ENCODE measurements at places on chromosomes 1 and 21. TPM values are rescaled to one million over a fixed set of nuclear protein-coding genes. Genes with fewer than 3 reads are reported as not detected.

Gene SH2D1B
- not detected for total RNA-seq

DNA sequence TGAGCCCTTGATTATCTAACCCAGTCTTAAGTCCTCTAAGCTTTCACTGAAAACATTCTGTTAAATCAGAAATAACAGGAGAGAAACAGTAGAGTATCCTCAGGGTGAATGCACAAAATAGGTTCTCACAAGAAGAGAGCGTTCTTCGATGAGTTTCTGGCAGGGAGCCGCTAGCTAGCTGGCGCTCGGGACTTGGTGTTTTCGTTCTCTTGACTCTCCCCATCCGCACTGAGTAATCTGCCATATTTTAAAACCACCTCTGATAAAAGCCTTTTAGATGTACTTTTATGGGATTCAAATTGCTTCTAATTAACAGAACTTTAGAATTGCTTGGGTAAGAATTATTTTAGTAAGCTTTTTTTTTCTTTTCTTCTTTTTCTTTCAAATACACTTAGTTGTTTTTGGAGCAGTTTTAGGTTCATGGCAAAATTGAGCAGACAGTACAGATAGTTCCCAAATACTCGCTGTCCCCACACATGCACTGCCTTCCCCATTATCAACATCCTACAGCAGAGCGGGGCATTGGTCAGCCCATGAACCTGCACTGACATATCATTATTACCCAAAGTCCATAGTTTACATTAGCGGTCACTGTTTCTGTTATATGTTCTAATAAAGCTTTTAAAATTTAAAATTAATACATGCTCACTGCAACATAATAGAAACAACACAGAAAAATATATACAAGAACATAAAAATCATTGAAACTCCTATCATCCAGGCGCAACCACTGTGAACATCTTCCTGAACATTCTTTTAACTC, 35.4 kb downstream of the PRDM2 start:
- no peak for DNase-seq

GRCh38 chr1:95002540-95003432, 70.0 kb downstream of the ALG14 start:
- no peak for DNase-seq

DNA sequence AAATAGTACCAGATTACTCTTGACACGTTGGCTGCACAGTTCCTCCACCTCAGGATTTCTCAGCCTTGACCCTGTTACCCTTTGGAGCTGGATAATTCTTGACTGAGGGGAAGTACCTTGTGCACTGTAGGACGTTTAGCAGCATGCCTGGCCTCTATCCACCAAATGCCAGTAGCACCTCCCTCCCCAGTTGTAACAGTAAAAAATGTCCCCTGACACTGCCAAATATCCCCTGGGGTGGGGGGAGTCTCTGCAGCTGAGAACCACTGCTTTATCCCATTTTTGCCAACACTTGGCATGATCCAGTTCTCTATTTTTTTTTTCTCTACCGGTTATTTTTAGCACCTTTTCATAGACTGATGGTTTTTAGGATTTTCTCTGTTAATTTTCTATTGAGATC, 34.0 kb downstream of the C1orf198 start:
- DNase-seq, result no peak

Gene AADACL4
- total RNA-seq, result not detected

Gene PCP4L1
- not detected for total RNA-seq

Gene FCER1A
- not detected for total RNA-seq

DNA sequence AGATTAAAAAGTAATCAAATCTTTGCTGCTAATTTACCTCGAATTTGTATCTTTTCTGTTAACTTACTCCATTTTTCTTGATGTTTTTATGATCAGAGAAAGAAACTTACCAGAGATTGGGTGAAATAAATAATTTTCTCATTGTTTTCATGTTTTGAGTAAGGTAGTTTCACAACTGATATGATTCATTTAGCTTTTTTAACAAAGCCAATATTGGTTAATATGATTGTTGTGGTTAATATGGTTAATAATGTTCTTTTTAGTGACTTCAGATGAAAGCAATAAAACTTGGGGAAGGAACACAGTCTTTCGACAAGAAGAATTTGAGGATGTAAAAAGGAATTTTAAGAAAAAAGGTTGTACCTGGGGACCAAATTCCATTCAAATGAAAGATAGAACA, 48.1 kb downstream of the MAP3K21 start:
- no peak for DNase-seq

Gene LPAR3
- total RNA-seq, result 0.97 TPM

Gene ROR1
- 0.22 TPM for total RNA-seq

GRCh38 chr1:28887835-28888682, 26.3 kb upstream of the EPB41 start:
- no peak for DNase-seq

- no peak for DNase-seq
These were observed 100.2 kb downstream of the DMRTB1 start for GRCh38 chr1:53559391-53559815.

- DNase-seq, result no peak
These were observed 159.2 kb downstream of the DPYD start for GRCh38 chr1:97761637-97762036.

- DNase-seq, result no peak
These were observed 215.9 kb downstream of the DISC1 start for GRCh38 chr1:231842441-231842840.

DNA sequence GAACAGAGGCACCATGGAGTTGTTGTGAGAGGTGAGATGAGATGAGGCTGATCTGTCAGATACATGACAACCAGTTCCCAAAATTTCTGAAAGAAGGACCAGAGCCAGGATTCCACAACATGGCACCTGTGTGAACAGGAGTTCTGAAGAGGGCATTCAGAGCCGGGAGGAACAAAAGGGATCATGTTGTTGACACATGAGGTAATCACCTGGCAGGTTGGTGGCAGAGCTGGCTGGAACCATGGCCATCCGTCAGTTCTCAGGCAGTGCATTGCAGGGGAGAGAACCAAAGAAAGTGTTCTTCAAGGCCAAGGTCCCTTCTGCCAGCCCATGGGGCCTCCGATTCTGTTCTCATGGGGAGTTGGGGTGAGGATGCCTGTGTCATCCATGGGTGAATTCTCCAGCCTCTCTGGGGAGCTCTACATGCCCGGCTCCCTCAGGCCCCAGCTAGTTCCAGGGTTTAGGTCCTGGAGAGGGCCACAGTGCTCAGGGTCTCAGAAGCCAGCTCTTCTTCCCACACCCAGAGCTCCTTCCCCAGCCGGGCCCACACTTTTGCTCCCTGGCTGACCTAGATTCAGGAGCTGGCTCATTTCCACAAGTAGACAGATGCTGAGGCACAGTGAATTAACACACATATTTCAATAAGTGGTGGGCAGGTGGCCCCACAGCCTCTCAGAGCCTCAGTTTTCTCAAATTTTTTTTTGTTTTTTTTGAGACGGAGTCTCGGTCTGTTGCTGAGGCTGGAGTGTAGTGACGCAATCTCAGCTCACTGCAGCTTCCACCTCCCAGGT, 49.1 kb upstream of the CTPS1 start:
- no peak for DNase-seq

Gene LCE3E
- not detected for total RNA-seq

DNA sequence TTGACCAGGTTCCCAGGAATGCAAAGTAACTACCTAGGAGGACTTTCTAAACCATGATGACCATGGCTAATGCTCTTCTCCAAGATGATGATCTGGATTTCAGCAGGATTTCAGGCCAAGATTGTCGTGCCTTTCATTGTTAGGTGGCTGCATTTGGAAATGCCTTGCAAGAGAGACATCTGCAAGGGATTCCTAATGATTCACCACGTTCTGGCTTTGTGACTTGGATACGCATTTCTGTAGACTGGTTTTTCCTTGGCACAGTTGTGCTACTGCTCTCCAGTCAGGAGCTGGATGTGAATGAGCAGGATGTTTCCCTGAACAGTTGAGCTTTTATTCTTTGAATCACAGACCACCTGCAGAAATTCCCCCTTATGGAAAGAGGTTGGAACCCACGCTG, 212.4 kb downstream of the BACH1 start:
- DNase-seq, result no peak

GRCh38 chr1:205098242-205098641, 14.0 kb upstream of the TMEM81 start:
- no peak for DNase-seq

- peak; percentile 35 for DNase-seq
These were observed 68.3 kb upstream of the NEK7 start for GRCh38 chr1:198088360-198089071.

DNA sequence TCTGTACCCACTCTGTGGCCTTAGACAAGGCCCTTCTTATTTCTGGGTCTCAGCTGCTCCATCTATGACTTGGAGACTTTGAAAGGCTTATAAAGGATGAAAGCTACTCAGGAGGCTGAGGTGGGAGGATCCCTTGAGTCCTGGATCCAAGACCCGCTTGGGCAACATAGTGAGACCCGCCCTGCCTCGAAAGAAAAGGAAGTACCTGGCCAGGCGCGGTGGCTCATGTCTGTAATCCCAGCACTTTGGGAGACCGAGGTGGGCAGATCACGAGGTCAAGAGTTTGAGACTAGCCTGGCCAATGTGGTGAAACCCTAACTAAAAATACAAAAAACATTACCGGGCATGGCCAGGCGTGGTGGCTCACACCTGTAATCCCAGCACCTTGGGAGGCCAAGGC, 13.4 kb downstream of the ID3 start:
- no peak for DNase-seq

GRCh38 chr1:177984136-177984525, 14.3 kb upstream of the SEC16B start:
- no peak for DNase-seq

- no peak for DNase-seq
These were observed 113.6 kb downstream of the DMRTB1 start for GRCh38 chr1:53572815-53573173.

Gene RGS1
- total RNA-seq, result 3.4 TPM

DNA sequence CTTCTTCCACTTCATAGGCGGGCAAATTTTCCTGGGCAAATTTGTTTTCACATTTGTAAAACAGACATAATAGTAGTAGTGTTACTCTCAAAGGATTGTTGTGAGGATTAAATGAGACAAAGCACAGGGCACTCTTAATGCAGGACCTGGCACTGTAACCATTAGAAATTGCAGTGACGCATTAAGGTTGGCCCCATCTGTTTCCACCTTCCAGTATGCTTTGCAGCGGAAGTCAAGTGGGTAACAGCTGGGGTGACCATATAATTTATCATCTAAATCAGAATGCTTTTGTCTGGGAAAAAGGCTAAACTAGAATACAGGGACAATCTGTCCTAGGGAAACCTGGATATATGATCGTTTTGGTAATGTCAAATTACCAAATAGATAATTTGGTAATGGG, 132.5 kb upstream of the CACHD1 start:
- DNase-seq, result no peak

Gene ZMYND12
- 0.44 TPM for total RNA-seq

GRCh38 chr1:160086456-160086892, 5.1 kb downstream of the KCNJ9 start:
- no peak for DNase-seq

Gene TMPRSS15
- total RNA-seq, result not detected

DNA sequence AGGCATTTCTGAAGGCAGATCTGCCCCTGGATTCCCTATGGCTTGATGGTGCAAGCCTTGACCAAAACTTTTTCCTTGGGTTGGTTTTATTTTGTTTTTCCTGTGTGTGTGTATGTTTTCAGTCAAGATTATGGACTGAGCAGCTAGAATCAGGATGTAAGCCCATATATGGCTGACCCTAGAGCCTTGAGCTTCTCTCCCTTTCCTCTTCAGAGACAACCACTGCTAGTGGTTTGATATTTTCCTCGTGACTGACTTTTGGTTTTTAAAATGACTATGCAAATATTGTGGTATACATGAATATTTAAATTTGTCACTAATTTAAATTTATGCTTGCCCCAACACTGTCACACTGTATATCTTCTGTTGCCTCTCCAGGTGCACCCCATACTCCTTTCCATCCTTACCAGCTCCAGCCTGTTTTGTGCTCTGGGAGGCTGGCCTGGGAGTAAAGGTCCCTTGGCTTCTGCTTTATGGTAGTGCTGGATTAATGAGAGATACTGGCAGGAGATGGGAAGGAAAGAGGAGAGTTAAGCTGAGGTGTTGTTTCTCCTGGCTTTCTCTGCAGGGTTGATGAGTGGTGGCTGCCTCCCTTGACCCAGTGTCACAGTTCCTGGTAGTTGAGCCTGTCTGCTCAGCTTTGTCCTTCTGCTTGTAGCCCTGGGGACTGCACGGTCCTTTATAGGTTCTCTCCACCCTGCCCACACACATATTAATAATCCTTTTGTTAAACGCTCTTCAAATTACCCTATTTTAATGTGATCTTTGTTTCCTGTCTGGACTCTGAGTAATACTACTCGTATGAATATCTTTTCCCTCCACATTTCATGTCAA, 44.4 kb downstream of the RWDD3 start:
- no peak for DNase-seq

Gene CD52
- total RNA-seq, result 1,390 TPM

Gene AQP10
- total RNA-seq, result not detected

GRCh38 chr1:85494904-85495266, 29.9 kb upstream of the DDAH1 start:
- DNase-seq, result no peak

- peak; percentile 81 for DNase-seq
These were observed 39.1 kb upstream of the NFIA start for GRCh38 chr1:61043010-61043820.

DNA sequence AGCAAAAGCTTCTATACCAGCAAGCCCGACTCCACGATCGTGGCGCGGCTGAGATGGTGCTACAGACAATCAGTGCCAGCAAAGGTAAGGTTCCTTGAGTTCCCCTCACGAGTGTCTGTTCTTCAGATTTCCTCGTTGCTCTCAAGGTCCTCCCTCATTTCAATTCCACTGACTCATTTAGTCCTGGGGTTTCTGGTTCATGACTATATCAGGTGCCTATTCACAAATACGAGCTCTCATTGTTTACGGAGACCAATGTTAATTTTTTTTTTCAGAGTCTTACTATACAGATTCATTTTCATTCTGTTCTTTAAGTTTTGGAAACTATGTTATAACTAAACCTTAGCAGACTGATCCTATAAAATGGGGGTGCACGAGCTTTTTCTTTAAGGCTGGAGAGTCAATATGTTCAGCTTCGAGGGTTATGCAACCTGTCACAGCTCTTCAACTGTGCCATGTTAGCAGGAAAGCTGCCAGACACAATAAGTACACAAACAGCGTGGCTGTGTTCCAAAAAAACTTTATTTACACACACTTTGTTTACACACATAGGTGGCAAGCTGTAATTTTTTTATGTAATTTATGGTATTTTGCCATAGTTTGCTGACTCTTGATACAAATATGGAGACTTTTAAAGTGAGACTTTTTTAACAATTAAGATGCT, 134.3 kb downstream of the ZP4 start:
- DNase-seq, result no peak

GRCh38 chr1:201933840-201934430, 12.4 kb downstream of the LMOD1 start:
- DNase-seq, result no peak

- DNase-seq, result no peak
These were observed 279.0 kb downstream of the RRAGC start for GRCh38 chr1:38580594-38580993.

GRCh38 chr1:206447792-206448191, 22.5 kb upstream of the IKBKE start:
- DNase-seq, result no peak

Gene ADORA1
- total RNA-seq, result not detected

Gene SV2A
- total RNA-seq, result 2.8 TPM

GRCh38 chr1:54833121-54833520, 32.0 kb upstream of the TTC22 start:
- no peak for DNase-seq

Measured in naive thymus-derived CD4-positive, alpha-beta T cell (primary cell).